T-helper 17 cell (primary cell): ENCODE measurements at places on chromosomes 12 and 14.

GRCh38 chr14:68966872-68967301, 12.2 kb downstream of the ACTN1 start:
- no peak for DNase-seq

DNA sequence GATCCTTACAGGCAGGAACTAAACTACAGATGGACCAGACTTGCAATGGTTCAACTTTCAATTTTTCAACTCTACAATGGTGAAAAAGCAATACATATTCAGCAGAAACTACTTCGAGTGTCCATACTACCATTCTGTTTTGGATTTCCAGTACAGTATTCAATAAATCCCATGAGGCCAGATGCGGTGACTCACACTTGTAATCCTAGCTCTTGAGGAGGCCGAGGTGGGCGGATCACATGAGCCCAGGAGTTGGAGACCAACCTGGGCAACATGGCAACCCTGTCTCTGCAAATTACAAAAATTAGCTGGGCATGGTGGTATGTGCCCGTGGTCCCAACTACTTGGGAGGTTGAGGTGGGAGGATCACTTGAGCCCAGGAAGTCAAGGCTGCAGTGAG, 336.1 kb downstream of the MED13L start:
- DNase-seq, result no peak

DNA sequence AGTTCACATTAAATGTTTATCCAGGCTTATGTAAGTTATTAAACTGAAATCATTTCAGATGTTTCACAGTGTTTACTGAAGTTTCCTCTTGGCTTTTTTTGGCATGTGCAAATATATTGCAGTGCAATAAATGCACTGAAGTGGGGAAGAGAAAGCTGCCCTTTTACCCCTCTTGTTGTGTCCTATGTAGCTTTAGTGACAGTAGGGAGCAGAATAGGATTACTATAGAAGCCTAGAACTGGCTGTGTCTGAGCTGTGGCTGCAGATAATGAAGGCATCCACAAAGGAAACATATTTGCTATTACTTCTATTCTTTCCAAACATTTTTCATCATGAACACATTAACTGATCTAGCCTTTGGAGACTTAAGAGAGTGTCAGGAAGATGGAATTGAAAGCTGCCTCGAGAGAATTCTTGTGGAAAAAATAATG, 24.1 kb upstream of the CNTN1 start:
- no peak for DNase-seq

GRCh38 chr14:92578511-92578910, 64.9 kb downstream of the RIN3 start:
- DNase-seq, result no peak

DNA sequence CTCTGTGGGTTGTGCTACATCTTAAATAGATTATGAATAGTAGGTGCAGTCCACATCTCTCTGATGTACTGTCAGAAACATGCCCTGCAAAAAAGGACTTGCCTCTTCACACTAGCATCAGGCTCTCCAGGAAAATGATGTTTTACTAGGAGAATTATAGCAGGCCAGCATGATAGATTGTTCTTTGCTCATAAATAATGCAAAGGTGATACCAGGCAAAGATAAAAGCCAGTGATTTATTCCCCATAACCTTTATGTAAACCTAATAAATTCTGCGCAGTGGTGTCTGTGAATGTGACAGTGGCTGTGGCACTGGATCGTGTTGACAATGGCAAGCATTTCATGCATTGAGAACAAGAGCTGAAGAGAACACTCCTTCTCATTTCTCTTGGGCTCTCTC, 646.5 kb upstream of the SEL1L start:
- no peak for DNase-seq

DNA sequence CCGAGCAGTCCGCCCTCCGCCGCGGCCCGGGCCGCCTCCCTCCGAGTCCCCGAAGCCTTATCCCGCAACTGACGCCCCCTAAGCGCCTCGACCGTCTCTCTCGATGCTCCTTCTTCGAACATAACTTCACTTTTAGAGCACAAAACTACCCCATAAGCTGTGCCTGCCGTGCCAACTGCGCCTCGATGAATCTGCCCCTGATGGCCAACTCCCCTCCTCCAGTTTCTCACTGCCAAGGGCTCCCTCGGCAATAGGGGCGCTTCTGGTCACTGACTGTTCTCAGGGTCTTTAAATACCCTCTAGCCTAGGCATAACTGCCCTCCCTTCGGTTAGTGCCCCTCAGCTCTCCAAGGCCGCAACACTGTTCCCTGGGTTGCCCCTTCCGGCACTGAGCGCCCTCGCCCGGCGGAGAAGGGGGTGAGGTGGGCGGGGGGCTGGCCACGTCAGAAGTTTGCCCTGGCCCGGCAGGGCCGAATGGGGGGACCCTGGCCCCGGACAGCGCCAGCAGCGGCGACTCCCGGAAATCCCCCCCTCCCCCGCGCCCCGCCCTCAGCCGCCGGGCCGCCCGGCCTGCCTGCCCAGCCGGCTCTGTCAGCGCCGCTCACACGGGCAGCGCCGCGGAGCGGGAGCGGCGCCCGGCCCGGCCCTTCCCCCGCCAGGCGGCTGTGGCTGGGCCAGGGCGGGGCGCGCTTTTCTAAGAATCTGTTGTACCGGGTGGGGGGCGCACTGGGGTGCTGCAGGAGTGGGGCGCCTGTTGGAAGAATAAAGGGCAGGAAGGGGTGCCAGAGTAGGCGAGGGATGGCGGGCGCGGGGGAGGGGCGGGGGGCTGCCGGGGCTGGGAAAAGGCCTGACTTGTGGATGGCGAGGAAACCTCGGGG, 10.6 kb downstream of the RARG start:
- DNase-seq, result no peak

DNA sequence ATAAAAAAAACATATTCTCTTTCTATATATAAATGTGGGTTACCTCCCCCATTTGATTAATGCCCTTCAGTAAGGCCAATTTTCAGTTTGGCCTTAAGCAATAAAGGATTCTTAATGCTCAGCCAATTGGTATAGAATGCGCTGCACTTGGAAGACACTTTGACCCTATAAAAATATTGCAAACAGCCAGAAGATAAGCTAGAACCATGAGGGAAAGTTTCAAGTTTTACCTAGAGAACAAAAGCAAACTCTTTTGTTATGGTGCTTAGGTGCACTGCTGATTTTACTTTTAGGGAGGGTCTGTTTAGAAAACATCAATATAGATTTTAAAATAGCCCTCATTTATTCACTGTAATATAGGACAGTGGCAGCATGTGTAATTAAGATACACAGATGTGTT, 251.6 kb upstream of the SLC16A7 start:
- DNase-seq, result no peak

DNA sequence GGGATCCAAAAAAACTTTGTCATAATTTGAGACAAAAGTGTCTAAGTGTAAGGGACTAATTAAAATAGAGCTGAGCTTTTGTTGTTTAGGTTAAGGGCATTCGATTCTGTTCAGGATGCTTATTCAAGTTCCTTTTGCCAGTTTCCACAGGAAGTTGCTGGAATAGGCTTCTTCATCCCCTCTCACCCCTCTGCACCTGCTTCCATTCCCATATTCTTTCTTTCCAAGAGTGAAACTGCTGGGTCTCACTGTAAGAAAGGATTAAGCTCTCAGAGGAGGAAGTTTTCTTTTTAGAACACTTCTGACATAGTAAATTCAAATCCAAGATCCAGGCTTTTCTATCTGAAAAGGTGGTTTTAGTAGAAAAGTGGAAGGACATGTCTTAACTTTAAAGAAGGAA, 61.4 kb downstream of the POLR3B start:
- DNase-seq, result no peak

- no peak for DNase-seq
Observed at GRCh38 chr12:78186670-78187069, 356.0 kb downstream of the NAV3 start.

GRCh38 chr14:101233021-101233366, 328.3 kb upstream of the DIO3 start:
- no peak for DNase-seq

DNA sequence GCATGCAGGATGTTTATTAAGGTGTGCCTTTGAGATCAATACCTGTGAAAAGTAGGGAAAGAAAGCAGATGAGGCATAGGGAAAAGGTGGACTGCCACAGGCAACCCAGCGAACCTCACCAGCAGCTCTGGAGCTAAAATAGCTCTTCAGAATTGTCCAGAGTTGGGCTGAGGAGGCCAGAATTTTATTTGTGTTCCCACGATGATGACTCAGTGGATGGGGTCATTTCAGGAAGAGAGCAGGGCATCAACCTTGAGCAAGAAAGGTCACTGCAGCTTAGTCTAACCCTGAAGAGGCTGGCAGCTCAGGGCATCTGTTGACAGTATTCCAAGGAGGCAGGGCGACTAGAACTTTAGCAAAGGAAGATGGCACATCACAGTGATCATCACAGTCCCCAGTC, 696.1 kb downstream of the DIO2 start:
- no peak for DNase-seq

- DNase-seq, result no peak
Observed at GRCh38 chr14:105075379-105076295, 10.4 kb upstream of the GPR132 start.

DNA sequence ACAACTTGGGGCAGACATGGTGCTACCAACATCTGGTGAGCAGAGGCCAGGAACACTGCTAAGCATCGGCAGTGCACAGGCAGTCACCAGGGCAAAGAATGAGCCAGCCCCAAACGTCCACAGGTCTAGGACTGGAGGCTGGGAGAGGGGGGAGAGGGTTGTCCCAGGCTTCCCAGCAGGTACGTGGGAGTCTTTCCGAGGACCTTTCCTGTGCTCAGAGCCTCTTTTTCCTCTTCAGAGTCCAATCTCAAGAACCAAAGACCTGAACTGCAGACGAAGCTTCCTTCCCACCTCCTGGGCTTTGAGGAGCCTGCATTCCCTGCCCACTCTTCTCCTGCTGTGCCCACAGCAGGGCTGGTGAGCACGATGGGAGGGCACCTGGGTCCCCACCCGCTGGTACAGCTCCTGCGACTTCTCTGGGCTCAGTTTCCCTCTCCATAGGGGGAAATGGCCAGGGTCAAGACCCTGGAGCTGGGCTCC, 48.7 kb downstream of the DLK1 start:
- DNase-seq, result no peak

DNA sequence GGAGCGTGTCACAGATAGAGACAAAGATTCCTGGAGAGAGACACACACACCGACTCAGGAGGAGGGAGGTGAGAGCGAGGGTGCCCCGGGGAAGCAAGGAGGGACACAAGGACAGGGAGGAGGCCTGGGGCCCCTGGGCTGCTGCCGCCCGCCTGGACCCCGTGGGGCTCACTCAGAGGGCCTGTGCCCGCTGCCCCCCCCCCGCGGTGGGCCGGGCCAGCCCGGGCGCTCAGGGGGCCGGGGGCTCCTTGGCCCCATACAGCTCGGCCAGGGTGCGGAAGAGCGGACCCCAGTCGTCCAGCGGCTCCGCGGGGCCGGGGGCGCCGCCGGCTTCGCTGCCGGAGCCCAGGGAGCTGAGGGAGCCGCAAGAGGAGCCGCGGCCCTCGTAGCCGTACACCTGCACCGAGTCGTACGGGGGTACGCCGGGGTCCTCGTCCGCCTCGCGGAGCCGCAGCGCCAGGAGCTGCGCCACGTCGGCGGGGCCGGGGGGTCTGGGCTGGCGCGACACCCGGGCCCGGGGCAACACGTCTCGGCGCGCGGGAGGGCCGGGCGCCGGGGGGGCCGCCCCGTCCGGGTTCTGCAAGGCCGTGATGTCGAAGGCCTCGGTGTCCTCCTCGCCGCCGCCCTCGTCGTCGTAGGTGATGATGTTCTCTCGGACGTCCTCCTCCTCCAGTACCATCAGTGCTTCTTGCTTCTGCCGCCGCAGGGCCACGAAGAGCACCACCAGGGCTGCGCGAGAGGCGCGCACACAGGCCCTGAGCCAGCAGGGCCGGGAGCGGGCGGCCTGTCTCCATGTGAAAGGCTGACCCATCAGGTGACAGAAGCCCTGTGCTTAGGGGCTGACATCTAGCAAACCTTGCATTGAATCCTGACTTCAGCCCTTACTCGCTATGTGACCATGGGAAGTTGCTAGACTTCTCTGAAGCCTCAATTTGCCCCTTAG, 6.0 kb downstream of the PSMB11 start:
- DNase-seq, result no peak

GRCh38 chr12:28872654-28873268, 276.3 kb upstream of the FAR2 start:
- DNase-seq, result no peak

- DNase-seq, result no peak
Observed at GRCh38 chr12:5220099-5220498, 176.4 kb downstream of the KCNA5 start.
